ENCODE measurements at places on chromosomes 12 and 14.

- DNase-seq: no peak
Measured at GRCh38 chr12:91400271-91400670, 217.7 kb upstream of the DCN start.

DNA sequence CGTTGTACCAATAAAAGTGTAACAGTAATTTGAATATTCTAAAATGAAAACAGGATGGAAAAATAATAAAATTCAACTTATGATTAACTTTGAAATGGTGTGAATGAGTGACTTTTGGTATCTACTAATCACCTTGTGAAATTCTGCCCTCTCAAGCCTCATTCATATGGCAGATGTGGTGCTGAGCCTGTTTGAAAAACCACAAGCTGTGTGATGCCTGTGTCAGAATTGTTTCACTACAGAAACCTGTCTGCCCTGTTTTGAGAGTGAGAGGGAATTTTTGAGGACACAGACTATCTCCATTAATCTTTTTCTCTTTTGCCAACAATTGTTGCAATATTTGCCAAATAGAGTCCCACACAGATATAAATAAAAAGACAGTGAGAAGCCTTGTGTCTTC is 3.9 kb upstream of the RNU6-7 start:
- no peak for DNase-seq

GRCh38 chr14:81993432-81993831 is 459.8 kb upstream of the SEL1L start:
- no peak for DNase-seq

GRCh38 chr14:54893151-54893760 is 9.4 kb downstream of the GCH1 start:
- DNase-seq: peak; percentile 52

- no peak for DNase-seq
Measured at GRCh38 chr12:93174473-93174872, 203.3 kb upstream of the NUDT4 start.

- DNase-seq: no peak
Measured at GRCh38 chr14:99143793-99144192, 128.2 kb downstream of the BCL11B start.

DNA sequence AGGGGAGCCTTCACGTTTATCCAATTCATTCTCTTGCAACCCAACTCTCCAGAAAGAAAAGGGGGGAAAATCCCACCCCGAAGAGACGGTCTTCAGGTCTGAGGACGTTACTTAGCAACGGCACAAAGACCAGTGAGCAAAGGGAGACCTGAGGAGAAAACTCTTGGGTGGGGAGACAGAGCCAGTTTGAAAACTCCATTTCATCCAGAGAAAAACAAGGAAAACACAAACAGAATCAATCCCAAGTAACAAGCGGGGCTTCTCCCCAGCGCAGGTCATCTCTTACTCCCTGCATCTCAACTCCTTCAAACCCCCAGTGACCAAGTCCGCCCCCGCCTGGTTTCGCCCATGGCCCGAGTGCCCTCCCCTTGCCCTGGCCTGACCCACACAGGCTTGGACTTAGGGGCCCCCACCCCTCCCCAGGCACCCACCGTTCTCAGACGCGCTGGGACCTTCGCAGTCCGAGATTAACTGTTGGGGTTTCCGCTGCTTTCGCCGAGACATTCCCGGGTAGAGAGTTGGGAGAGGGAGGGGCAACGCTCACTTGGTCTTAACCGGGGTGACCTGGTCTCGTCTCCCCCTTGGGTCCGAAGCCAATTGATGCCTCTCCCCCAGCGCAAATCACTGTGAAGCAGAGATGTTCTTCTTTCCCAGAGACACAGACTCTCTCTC is 10.4 kb upstream of the SALL2 start:
- DNase-seq: no peak

DNA sequence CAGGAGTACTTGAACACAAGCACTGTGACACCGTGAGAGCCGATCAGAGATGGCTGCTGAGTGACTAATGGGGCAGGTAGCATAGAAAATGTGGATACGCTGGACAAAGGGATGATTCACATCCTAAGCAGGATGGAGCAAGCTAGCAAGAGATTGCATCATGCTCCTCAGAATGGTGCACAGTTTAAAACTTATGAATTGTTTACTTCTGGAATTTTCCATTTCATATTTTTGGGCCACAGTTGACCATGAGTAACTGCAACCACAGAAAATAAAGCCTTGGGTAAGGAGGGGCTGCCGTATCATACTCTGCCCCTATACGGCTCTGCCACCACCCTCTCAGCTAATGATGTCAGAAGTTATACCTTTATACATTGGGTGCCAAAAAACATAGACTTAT is 23.3 kb upstream of the MARK3 start:
- peak; percentile 66 for DNase-seq

All from inflammatory macrophage (primary cell).